ENCODE measurements at places on chromosomes 6 and 20.
A peak's percentile ranks its signal among the peaks of the same experiment; 100 is the strongest.

DNA sequence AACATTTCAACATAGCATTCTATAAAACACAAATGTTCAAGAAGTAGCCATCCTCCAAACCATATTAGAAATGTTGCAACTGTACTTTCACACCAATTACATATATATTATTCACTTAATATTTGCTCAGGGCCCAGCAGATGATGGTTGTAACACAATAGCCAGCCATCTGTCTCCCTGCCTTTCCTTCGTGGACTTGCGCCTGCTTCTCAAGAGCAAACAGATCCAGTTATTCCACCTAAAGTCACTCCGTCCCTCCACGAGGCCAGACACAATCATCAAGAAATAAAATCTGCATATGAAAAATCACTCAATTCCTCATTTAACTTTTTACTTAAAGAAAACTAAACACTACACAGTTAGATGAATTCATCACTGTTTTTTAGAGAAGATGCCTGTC is 160.4 kb downstream of the RALGAPA2 start:
- DNase-seq, result no peak

- peak; percentile 54 for DNase-seq
Observed at GRCh38 chr20:3203315-3204123, 963 bp downstream of the DDRGK1 start.

DNA sequence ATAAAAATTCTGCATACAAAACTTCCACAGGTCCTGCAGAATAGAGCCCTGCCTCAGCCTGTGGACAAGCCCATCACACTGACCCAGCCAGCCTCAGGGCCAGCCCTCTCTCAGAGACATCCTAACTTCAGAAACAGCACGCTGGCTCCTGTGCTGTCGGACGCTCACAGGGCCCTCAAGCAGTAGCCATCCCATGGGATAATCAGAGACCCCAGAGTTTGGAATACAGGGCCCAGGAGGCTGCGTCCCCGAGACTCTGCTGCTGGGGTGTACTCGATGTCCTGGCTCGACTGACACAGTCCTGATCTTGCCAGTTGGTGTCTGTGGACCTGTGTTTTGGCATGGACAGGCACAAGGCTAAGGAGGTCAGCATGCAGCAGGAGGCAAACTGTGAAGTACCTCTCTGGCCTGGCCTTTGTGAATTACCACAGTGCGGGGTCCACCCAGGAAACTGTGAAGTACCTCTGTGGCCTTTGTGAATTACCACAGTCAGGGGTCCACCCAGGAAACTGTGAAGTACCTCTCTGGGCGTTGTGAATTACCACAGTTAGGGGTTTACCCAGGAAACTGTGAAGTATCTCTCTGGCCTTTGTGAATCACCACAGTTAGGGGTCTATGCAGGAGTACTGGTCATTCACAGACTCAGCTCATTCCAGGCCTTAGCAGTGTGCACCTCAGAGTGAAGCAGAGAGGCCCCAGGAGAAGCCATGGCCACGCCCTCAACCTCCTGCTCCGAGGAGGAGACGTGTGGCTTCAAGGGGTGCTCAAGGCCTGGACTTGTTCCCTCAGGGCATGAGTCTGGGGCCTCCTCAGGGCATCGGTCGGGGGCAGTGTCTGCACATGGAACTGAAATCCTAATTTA is 212.4 kb downstream of the SYNDIG1 start:
- DNase-seq, result no peak

GRCh38 chr6:169777896-169778295 is 26.5 kb downstream of the ERMARD start:
- no peak for DNase-seq

DNA sequence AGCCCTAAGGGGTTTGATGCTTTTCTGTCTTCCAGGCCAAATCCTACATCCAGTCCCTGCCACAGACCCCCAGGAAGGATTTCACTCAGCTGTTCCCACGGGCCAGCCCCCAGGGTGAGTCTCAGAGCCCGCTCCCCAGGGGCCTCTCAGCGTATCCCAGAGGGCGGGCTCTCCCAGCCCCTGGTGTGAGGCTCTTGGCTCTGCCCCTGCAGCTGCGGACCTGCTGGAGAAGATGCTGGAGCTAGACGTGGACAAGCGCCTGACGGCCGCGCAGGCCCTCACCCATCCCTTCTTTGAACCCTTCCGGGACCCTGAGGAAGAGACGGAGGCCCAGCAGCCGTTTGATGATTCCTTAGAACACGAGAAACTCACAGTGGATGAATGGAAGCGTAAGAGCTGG is 8.4 kb downstream of the MAPK13 start:
- DNase-seq, result no peak

DNA sequence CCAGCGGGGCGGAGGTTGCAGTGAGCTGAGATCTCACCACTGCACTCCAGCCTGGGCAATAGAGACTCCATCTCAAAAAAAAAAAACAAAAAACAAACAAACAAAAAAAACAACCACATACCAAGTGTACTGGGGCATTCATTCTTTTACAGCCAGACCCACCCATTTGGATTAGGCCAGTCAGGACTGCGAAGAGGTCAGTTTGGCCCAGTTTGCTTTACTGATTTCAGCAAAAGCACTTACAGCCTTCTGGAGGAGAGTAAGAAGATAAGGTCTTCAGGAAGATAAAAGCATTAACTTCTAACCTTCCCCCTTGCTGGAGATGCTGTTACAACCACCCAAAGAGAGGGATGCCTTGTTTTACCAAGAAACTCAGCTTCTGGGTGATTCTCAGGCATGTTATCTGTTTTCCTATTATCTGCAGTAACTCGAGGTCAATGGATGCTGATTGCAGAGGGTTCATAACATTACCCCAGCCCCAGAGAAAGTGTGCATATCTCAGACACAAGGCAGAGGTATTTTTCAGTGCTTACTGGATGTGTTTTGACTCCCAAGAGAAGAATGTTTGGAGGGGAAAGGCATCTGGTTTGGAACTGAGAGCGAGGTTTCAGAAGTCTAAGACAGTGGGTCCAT is 118.9 kb downstream of the RIN2 start:
- DNase-seq, result no peak

DNA sequence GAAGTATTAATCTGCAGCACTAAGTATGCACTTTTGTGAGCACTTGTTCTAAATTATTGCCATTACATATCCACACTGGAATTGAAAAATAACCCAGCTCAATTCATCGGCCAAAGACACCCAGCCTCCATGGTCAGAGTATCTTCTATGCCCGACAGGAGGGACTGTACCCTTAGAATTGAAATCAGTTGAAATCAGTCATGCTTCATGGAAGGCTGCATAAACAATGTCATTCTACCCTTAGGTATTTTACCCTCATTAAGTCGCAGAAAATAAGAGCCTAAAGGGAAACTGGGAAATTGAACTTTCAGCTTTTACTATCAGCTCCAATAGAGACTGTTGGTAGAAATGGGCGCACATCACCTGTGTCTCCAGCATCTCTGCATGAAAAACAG is 2.9 kb upstream of the RAMACL start:
- no peak for DNase-seq

DNA sequence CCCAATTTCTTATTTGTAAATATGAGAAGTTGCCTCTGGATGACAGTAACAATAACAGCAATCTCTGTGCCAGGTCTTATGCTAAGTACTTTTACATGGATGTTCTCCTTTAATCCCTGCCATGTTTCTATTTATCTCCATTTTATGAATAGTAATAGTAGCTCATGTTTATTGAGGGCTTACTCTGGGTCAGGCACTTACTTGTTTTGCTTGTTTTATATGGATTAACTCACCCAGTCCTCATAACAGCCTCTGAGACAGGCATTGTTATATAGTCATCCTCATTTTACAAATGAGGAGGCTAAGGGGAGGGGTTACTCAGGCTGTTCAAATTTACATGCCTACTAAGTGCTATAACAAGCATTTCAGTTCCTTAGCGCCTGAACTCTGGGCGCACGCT is 64.3 kb downstream of the ARID1B start:
- no peak for DNase-seq

GRCh38 chr6:54130179-54130578 is 18.9 kb downstream of the MLIP start:
- no peak for DNase-seq

- no peak for DNase-seq
Observed at GRCh38 chr20:9145142-9145541, 76.3 kb downstream of the PLCB4 start.

DNA sequence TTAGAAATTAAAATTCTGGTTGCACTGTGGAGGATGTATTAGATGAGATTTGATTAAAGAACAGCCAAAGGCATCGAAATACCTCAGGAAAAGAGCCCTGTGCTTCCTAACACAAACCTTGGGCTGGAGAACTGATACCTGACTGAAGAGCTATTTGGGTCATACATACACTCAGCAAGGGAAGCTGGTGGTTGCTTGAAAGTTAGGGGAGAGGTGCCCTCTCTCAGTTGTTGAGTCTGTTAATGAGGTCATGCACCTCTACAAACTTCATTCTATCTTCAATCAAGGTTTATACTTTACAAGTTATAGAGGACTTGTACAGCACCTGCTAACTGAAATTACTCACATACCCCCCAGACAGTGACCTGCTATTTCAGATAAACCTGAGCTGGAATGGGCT is 25.5 kb downstream of the FAM184A start:
- DNase-seq, result no peak

DNA sequence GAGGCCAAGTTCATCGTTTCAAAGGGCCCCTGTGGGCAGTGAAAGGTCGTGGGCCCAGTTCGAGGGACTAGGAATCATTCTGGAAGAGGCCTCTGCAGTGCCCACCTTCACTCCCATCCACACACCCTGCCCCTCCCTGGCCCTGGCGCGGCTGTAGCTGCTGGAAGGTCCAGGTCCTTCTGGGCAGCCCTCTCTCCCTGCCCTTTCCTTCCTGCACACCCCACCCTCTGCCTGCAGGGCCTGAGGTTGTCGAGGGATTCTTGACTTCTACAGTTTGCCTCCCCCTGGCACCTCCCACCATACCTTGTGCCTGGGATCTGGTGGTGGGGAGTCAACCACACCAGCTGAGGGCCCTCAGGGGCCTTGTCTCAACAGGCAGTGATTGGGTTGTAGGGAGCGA is 4.5 kb upstream of the MYT1 start:
- no peak for DNase-seq

DNA sequence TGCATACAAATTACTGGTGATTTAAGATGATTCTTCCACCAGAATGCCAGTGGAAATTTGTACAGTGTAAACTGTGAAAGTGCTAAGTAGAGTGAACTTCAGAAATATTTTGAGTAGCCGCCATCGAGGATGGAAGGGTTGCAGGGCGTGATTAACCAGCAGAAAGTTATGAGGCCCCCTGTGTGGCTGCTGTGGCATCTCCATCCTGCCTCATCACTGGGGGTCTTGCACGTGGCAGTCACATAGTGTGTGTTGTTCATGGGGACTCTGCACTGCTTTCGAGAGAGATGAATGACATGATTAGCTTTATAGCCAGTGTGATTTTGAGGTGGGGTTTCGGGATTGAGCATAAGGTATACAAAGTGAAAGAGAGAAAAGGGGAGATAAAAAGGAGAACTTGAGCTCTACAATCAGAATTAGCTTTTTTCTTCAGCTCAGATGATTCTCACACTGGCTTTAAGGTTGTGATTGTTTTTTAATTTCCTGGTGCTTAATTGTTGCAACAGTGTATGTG is 26.4 kb downstream of the KCTD20 start:
- DNase-seq, result no peak

- peak; percentile 87 for DNase-seq
Observed at GRCh38 chr6:32933661-32934085, 7.2 kb downstream of the HLA-DMB start.

GRCh38 chr20:24609757-24610156 is 140.3 kb downstream of the SYNDIG1 start:
- DNase-seq, result no peak

- no peak for DNase-seq
Observed at GRCh38 chr20:25041813-25042530, 16.0 kb downstream of the ACSS1 start.

GRCh38 chr6:43078691-43079090 is 2.6 kb downstream of the PTK7 start:
- no peak for DNase-seq

- DNase-seq, result no peak
Observed at GRCh38 chr6:111609028-111609820, 3.5 kb upstream of the TRAF3IP2 start.

DNA sequence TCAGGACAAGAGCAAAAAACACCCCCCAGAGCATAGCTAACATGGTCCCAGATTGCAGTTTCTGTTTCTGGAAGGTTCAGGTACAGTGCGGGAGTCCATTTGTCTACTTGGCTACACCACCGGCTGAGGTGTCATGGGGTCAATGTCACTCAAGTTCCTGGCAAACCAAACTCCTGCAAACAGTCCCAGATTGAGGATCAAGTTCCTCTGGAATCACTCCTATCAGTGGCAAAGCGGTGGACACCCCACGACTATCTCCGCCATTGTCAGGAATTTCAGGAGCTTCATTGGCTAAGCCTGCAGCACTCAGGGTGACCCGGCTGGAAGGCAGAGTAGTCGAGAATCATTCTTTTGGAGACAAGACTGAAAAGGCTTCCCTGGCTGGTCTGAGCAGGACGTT is 41.8 kb downstream of the SLC22A1 start:
- DNase-seq, result no peak

DNA sequence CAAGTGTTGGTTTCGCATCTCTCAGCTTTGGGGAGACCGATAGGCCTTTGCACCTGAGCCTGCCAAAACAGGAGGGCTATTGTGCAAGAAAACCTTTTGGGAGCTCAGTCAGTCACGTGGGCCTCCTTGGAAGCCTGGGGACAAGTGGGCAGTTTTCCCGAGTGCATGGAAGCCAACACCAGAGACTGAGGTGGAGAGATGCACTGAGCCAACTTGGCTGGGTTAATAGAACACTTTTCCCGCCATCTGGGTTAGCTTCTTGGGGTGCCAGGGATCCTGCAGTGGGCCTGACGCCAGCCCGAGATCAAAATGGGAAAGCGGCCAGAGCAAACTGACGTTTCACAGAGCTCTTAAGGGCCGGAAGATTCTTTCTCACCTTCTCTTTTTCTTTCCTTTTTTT is 2.8 kb upstream of the OOEP start:
- no peak for DNase-seq

GRCh38 chr6:167981916-167982462 is 15.5 kb upstream of the KIF25 start:
- DNase-seq, result no peak

GRCh38 chr6:96836631-96837080 is 621 bp downstream of the GPR63 start:
- no peak for DNase-seq

DNA sequence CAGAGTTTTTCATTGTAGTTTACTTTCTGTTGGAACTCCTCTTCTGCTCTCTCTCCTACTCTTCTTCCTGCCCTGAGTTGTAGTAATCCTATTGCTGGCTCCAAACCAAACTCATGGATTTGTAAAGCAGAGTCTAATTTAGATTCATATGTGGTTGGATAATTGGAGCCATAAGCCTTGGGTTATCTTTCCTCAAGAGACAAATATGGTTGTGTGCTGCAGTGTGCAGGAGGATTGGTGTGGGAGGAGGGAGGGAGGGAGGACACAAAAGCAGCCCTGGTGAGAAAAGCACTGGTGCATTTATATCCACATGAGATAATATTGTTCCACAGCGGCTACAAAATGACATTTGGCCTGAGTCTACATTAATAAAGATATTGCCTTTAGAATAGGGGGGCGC is 4.2 kb downstream of the HLA-G start:
- DNase-seq, result no peak

GRCh38 chr6:160792708-160793107 is 90.7 kb downstream of the PLG start:
- DNase-seq, result no peak

GRCh38 chr6:18047406-18047805 is 60.0 kb upstream of the KIF13A start:
- DNase-seq, result no peak
